ENCODE measurements at places on chromosomes 3 and 15. TPM values are rescaled to one million over a fixed set of nuclear protein-coding genes. Genes with fewer than 3 reads are reported as not detected.

Gene MUC4
- total RNA-seq = under 0.01 TPM

Gene CCR4
- 0.09 TPM for total RNA-seq

Gene GASK1A
- 0.38 TPM for total RNA-seq

Gene ST8SIA2
- total RNA-seq = not detected

Gene HYAL2
- total RNA-seq = 442 TPM

Measured in endothelial cell of coronary artery (primary cell).